ENCODE measurements at places on chromosomes 11 and 22.

GRCh38 chr11:107331728-107332127 lies 125.9 kb downstream of the CWF19L2 start:
- no peak for DNase-seq

GRCh38 chr11:117874910-117875381 lies 1.5 kb downstream of the FXYD6 start:
- DNase-seq = no peak

- DNase-seq = no peak
Observed at GRCh38 chr11:124987096-124987495, 33.1 kb downstream of the CCDC15 start.

DNA sequence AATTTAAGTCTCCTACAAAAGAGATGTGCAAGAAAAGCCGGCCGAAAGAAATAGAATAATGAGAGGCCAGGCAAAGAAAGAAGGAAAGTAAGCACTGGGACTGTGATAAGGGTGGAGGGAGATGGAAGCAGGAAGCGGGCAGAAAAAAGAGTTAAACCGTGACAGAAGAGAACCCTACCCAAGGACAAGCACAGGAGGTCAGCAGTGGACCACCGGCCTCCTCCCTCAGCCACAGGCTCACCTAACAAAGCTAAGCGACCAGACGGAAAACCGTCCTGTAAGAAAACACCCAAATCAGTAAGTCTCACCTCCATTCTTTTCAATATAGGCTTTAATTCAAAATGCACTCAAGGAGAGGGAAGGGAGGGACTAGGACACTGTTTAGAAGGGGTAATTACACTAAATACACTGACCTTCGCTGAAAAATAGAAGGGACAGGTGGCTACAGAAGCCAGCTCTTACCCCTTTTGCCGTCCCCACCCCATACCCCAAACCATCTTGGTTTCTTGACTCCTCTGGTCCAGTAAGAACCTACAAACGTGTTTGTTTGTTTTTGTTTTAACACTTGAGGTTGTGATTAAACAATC lies 1.9 kb downstream of the FAM181B start:
- no peak for DNase-seq

DNA sequence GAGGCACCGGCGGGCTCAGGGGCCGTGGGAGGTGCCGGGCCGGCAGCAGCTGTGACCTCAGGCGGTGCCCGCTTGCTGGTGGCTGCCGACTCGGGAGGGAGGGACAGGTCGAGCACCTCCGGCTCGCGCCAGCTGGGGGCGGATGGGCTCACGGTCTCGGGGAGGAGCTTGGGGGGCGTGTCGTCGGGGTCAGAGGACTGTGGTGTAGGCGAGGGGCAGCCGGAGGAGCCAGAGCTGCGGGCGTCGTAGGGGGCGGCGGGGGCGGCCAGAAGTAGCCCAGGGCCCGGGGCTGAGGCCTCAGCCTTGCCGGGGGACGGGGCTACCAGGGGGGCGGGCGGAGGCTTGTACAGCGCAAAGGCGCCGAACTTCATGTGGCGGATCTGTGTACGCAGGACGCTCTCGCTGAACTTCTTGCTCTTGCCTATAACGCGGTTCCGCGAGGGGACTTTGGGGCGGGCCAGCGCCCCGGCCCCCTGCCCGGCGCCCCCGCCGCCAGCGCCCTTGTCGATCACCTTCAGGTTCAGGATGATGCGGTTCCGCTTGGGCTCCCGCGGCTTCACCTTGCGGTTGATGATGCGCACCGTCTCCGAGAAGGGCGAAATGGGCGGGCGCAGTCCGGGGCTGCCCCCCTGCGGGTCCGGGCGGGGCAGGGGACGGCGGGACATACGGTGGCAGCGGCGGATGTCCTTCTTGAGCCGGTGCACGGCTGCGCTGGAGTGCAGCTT lies 5.5 kb downstream of the CBX6 start:
- no peak for DNase-seq

GRCh38 chr22:25212337-25212736 lies 7.1 kb upstream of the CRYBB2 start:
- DNase-seq = no peak

DNA sequence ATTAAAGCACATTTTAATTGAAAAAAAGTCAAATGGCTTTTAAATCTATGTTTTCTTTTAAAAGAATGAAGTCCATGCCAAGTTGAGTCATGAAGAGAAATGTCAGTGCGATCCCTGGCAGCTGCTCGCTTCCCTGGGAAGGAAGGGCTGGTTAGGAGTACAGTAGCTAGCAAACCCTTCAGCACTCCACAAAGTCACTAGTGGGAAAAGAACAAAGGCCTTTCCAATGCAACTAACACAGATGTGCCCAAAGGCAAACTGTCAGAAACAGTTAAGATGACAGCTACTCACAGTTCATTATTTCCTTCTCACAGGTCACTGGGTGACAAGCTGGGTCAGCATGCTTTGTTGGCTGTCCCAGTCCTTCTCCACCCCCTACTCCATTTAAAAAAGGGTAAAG lies 308.7 kb downstream of the DCDC1 start:
- no peak for DNase-seq

DNA sequence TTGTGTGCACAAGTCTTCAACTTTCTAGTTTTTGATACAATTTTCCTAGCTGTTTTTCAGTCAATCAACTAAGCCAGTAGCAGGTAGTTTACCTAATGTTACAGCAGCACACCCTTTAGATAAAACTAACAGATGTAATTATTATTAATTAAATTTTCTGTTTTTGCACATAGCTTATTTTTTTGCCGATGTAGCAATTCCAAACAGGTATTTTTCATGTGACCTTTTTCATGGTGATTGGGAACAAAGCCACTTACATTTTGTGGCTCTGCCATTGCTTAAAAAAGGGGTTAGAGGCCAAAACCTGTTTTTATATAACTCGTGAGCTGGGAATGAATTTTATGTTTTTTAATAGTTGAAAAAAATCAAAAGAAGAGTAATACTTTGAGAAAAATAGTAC lies 724.5 kb downstream of the FAM181B start:
- DNase-seq = no peak

DNA sequence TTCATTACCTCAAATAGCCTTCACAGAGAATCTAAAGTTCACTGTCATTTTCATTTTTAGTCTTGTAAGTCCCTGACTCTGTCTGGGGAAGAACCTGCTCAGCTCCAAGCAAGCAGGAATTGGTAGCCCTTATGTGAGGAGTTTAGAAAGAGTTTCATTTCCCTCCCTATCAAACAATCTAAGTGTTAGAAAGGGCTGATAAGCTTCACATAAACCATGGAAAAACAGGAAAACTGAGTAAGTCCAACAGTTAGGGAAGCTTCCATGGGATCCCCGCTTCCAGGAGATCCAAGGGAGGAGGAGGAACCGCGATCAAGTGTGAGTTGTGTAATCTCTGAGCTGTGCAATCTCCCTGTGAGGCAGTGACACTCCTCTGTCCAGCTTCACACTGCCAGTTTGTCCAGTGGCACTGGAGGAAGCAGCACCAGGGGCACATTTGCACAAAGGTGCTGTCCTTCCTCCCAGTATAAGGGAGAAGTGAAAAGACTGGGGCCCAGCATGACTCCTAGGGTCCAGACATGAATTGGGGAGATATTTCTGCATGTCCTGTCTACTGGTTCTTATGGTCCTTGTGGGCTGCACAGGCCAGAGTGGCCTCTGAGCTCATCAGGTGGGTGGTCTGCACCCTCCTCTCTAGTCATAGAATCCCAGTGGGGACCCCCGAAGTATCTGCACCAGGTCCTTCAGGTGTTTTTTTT lies 4.3 kb downstream of the PRAME start:
- DNase-seq = no peak

- no peak for DNase-seq
Observed at GRCh38 chr11:114116357-114116756, 56.8 kb downstream of the ZBTB16 start.

DNA sequence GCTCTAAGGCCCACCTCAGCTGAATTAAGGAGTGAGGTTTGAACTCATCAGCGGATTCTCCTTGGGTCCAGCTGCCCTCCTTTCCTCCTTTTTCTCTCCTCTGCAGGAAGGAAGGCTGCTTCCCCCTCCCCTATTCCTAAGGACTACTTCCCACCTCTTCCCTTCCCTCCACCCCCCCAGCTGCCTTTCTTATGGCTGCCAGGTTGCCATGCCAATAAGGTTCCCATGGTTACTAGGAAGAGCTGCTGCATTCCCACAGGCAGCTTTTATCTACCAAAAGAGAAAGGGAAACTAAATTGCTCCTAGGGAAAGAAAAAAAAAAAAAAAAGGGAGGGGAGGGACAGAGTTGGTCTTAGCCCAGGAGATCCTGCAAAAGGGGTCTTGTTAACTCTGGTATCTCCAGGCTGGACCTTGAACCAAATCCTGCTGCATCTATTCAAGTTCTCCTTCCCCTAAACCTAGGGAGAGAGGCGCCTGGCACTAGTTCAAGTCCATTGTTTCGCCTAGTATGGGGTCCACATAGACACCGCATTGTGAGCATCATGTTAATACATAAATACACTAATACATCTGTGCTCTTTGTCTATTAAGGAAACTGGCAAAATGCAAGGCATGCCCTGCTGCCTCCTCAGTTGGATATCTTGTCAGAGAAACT lies 21.2 kb upstream of the FEZ1 start:
- DNase-seq = peak; percentile 31

- no peak for DNase-seq
Observed at GRCh38 chr11:24697522-24698111, 200.8 kb downstream of the LUZP2 start.
